ENCODE measurements at places on chromosomes 16 and 17.

DNA sequence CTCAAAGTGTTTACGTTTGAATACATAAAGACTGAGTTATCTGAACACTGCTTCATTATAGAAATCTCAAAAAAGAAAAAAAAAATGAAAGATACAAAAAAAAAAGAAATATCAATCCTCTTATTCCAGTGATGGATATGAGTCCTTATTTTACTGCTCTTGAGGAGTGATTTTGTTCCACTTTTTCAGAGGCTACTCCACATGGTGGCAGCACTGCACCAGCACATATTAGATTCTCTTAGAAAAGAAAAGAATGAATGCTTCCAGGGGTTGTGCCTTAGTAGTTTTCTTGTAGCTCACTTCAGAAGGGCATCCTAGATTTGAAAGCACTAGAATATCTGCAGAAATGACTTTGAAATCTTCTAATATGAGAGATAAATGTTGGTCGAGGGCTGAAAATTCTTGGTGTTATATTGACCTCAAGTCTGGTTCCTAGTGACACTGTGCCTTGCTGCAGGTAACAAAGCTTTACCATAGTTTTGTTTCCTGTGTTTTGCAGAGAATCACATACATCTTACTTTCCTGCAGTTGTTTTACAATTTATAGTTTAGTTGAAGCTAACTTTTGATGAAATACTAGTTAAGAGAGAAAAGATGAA is 25.9 kb downstream of the AP2B1 start:
- peak; percentile 51 for DNase-seq

- no peak for DNase-seq
Measured at GRCh38 chr17:78365561-78366108, 5.8 kb upstream of the SOCS3 start.

GRCh38 chr16:68711421-68712139 is 25.5 kb upstream of the CDH1 start:
- DNase-seq = no peak

- DNase-seq = peak; percentile 28
Measured at GRCh38 chr17:59845595-59846393, 46.9 kb downstream of the TUBD1 start.

GRCh38 chr17:5816491-5817070 is 232.3 kb upstream of the NLRP1 start:
- DNase-seq = no peak

- DNase-seq = no peak
Measured at GRCh38 chr17:29722411-29723198, 99.9 kb upstream of the CORO6 start.

DNA sequence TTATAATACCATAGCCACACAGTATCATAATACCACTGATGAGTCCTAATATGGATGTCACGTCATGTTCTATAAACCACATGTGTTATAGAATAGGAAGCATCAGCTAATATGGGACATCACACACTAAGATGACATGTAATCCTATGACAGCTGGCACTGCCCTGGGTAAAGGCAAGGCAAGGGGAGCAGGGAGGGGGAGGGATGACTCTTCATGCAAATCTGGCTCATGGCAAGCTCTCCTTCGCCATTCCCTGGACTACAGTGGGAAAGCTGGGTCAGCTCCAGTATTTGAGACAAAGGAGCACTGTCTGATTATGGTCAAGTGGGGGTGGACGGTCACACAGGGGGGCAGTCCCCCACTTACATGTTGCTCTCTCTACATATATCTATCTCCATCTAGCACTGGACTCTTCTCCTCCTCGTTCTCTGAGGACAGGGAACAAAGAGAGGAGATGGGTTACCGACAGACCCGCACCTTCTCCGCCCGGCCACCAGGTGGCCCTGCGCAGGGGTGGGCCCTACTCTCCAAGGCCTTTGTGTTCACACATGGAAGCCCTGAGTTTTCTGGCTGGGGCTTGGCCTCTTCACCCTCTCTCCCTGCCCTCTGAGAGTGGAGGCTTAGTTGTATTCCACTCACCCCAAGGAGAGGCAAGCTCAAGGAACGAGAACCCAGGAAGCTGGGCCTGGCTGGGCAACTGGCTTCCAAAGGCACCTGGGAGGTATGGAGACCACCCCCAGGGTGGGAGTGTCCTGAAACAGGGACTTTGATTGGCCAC is 23.4 kb upstream of the MPO start:
- peak; percentile 60 for DNase-seq

DNA sequence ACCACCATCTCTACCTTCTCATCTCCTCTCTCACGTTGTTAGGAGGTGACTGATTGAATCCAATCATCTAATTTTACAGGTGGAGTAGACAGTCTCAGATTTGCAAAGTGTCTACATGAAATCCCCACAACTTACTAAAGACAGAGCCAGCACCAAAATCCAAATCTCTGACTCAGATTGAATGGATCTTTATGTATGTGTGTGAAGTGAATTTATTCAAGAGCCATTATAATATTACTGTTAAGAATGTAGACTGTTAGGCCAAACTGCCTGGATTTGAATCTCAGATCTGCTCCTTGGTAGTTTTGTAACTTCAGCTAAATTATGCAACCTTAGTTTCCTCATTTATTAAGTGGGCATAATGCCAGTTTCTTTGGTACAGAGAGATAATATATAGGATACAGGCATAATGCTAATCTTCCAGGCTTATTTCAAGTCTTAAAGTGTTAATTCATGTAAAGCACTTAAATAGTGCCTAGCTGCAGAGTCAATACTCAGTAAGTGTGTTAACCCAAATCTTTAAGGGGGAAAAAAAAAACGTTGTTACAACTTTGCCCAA is 12.7 kb downstream of the CNEP1R1 start:
- DNase-seq = no peak

GRCh38 chr17:55576996-55577586 is 65.8 kb upstream of the SMIM36 start:
- DNase-seq = no peak

GRCh38 chr16:52191531-52192134 is 355.3 kb downstream of the TOX3 start:
- DNase-seq = peak; percentile 86

- DNase-seq = peak; percentile 89
Measured at GRCh38 chr17:41965694-41966462, 717 bp upstream of the CNP start.

- DNase-seq = no peak
Measured at GRCh38 chr17:78694805-78695531, 87.1 kb downstream of the CYTH1 start.

- DNase-seq = no peak
Measured at GRCh38 chr17:7559320-7560171, 996 bp downstream of the TNFSF13 start.

GRCh38 chr17:44780161-44780560 is 21.4 kb downstream of the ADAM11 start:
- DNase-seq = no peak

GRCh38 chr17:80428796-80429195 is 13.8 kb downstream of the ENDOV start:
- DNase-seq = no peak

GRCh38 chr16:8908810-8909468 is 26.8 kb downstream of the LITAFD start:
- no peak for DNase-seq

GRCh38 chr17:46877466-46877865 is 26.1 kb downstream of the WNT9B start:
- DNase-seq = no peak

DNA sequence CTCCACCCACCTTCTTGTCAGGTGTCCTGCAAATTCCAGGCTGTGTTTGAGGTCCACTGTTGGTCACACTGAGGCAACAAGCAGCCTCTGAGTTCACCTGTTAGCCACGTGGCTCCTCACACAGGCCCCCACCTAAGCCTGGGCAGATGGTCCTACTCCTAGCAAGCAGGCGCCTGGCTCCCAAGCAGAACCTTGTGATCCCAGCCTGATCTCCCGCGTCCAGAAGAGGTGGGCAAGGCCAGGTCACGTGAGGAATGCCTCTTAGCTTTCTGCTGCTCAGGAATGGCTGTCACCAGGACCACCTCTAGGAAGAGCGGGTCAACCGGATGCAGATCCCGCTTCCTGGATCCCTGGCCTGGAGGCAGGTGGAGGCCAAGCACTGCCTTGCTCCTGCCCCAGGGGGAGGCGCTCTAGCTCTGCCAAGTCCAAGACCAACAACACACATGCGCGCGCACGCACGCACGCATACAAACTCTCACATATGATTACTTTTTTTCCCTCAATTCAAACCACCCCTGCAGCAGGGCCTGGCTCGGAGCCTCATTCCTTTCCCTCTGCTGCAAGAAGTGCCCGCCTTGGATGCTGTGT is 9.5 kb downstream of the CYB561 start:
- DNase-seq = no peak

GRCh38 chr16:55169780-55170179 is 154.2 kb upstream of the IRX6 start:
- DNase-seq = no peak

Measured in NCI-H1105 treated with DMSO at 0.1 percent for 48 hours (cell line).